Cortex of kidney (tissue), 1 donor: ENCODE measurements at places on chromosomes 3 and 15.

GRCh38 chr3:7684182-7684715 is 817.4 kb upstream of the LMCD1 start:
- DNase-seq: no peak

DNA sequence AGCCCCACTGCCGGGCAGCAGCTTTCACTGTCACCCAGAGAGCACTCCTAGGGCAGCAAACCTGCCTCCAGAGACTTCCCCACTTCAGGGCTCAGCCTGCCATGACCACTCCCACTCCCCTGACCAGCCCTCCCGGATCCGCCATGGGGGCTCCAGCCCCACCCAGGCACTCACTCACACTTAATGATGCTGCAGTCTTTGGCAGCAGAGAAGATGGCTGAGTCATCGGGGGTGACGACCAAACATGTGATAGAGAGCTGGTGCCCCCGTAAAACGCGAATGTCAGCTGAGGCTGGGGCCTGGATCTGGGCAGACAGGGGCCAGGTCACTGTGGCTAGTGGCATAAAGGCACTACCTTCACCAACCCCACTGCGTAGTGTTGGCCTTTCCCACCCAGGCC is 4.7 kb downstream of the RRP9 start:
- DNase-seq: no peak

DNA sequence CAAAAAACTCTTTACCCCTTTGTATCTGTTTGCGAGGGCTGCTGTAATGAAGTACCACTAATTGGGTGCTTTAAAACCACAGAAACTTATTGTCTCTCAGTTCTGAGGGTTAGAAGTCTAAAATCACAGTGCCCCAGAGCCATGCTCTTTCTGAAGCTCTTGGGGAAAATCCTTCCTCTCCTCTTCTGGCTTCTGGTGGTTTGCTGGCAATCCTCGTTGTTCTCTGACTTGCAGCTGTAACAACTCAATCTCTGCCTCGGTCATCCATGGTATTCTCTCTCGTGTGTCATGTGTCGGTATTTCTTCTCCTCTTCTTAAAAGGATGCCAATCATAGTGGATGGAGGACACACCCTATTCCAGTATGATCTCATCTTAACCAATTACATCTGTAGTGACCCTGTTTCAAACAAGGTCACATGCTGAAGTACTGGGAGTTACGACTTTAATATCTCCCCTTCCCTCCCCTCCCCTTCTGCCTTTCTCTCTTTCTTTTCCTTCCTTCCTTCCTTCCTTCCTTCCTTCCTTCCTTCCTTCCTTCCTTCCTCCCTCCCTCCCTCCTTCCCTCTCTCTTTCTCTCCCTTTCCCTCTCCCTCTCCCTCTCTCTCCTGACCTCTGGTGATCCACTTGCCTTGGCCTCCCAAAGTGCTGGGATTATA is 6.5 kb upstream of the ARL8B start:
- no peak for DNase-seq

- DNase-seq: no peak
These were observed 300.7 kb upstream of the SATB1 start for GRCh38 chr3:18725668-18726407.

DNA sequence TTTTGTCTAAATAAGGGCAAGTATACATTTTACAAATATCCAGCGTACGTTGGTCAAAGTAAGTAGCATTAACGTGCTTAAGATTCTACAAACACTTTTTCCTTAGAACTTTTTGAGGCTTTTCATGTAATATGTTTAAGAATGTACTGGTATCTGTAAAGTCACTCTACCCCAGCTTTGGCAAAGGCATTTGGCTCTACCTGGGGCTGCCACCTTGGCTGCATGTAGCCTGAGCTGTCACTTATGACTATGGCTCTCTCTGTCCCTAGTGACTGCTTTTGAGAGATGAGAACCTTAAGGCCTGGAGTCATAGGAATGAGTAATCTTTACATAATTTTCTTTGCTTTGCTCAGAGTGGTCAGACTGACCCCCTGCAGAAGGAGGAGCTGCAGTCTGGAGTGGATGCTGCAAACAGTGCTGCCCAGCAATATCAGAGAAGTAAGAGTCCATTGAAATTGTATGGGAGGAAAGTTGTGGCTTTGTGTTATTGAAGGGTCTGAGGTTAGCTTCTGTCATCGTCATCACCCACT is 61.2 kb downstream of the IQGAP1 start:
- DNase-seq: no peak

- DNase-seq: no peak
These were observed 24.1 kb upstream of the RORA start for GRCh38 chr15:61253186-61253585.

- DNase-seq: no peak
These were observed 21.2 kb downstream of the PRKAR2A start for GRCh38 chr3:48826451-48826850.

GRCh38 chr3:144112036-144112435 is 140.4 kb downstream of the DIPK2A start:
- no peak for DNase-seq

- no peak for DNase-seq
These were observed 146.3 kb downstream of the PLCL2 start for GRCh38 chr3:17030956-17031652.

- no peak for DNase-seq
These were observed 31.4 kb downstream of the HRH1 start for GRCh38 chr3:11185564-11186317.

- no peak for DNase-seq
These were observed 122.3 kb upstream of the NR2E3 start for GRCh38 chr15:71687902-71688508.

DNA sequence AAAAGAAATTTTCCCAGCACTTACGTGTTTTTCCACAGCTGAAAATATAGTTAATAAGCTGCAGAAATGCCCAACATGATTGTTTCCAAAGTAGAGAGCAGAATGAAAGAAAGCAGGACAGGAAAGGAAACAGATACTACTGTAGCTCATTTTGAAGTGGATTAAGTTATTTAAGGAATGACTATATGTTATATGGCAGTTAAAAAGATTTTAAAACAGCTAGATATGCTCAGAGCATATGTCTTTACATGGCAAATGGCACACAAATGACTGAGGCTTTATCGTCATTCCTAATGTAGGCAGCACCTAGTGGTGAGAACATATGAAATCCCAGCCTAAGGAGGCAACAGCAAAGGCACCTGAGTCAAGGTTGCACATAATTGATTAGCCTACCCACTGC is 106.6 kb upstream of the SEMA6D start:
- no peak for DNase-seq

- no peak for DNase-seq
These were observed 1047.3 kb downstream of the MCTP2 start for GRCh38 chr15:95278532-95279245.

- DNase-seq: no peak
These were observed 39.4 kb upstream of the IDH2 start for GRCh38 chr15:90141646-90142045.

GRCh38 chr15:52483707-52484106 is 45.0 kb downstream of the MYO5A start:
- no peak for DNase-seq

DNA sequence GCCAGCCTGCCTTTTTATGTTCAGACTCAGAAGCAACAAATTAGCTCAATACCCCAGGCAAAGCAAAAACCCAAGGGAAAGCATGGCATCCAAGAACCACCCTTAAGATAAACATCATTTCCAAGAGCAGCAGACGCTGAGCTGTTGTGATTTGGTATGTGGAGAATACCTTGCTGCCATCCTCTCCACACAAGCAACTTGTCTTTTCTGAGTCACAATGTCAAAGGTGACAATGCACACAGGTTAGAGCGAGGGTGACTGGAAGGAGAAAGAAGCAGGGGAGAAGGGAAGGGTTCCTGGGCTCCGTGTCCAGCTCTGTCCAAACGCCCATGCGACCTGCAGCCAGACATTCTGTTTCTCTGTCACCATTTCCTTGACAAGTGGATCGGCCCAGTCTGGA is 6.0 kb downstream of the PCSK6 start:
- DNase-seq: no peak

GRCh38 chr3:9188583-9188982 is 60.9 kb downstream of the SRGAP3 start:
- DNase-seq: no peak

DNA sequence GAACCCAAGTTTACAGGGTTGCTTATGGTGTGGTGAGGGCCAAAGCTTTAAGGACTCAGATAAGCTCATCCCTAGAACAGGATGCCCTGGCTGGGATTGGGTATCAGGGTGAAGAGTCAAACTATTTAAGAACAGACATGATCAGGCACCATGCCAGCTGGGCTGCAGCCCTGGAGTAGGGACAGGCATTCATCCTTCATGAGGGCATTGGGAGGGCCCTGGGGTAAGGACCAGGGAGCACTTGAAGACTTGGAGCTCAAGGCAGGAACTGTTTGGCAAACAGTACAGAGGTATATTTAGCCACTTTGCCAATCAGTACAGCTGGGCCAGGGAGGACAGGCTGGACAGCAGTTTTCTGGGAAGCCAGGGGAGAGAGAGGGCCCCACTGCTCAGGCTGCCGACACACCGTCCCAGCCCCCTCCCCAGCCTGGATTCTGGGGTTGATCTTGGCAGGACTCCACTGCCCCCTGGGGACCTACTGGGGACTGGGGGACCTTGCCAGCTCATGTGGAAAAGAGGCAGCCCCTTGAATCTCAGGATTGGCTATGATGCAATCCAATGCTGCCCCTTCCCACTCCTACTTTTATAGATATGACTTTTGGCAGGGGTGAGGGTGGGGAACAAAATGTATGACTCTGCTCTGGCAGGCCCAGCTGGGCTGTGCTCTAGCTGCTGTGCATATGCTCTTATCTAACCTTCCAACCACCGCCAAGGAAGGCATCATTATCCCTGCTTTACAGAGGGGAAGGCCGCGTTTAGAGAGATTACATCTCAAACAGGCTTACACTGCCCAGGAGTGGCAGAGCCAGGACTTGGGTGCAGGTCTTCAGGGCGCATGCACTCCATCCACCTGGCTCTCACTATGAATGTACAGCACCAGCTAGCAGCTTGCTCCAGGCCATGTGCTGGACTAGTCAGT is 2.3 kb downstream of the PLA2G4E start:
- no peak for DNase-seq

GRCh38 chr15:71760852-71761251 is 49.5 kb upstream of the NR2E3 start:
- DNase-seq: no peak

GRCh38 chr3:186254676-186255650 is 107.1 kb downstream of the DGKG start:
- no peak for DNase-seq

DNA sequence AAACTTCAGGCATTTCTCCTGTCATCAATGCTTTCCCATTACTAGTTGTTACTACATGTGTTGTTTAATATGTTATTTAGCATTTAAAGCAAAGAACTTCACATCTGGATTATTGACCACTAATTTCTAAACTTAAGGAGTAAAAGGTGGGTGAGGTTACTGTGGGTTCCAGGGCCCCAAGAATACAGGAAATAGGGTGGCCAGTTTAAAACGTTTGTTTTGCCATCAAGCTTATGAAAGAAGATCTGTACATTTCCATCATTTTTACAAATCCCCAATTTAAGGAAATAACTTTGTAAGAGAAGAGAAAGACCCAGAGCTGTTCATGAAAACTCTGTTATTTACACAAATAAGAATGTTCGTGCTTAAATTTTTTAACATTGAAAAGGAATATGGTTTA is 54.5 kb upstream of the ACKR4 start:
- DNase-seq: no peak

GRCh38 chr15:69631978-69632377 is 179.4 kb downstream of the RPLP1 start:
- DNase-seq: no peak

GRCh38 chr15:70258369-70259027 is 160.8 kb upstream of the TLE3 start:
- DNase-seq: no peak

GRCh38 chr15:69852916-69853315 is 244.8 kb downstream of the TLE3 start:
- no peak for DNase-seq

DNA sequence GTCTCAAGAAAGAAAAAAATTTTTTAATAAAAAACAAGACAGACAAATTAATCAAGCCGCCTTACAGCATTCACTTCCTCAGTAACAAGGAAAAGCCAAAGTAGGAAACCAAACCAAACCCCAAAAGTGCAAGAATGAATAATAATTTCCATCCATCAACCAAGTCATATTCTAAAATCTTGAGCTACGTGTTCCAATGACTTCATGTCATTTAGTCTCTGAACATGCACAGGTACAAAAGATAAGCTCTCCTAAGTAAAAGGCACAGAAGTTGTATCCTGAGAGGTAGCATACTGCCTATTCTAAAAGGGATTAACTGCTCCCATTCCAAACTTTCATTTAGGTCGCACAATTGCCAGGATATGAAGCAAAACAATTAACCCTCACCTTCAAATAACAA is 29.7 kb downstream of the SLC4A7 start:
- DNase-seq: no peak

- no peak for DNase-seq
These were observed 358.6 kb upstream of the ARHGEF26 start for GRCh38 chr3:153762411-153763235.

GRCh38 chr3:48399387-48400172 is 27.6 kb downstream of the FBXW12 start:
- DNase-seq: no peak

DNA sequence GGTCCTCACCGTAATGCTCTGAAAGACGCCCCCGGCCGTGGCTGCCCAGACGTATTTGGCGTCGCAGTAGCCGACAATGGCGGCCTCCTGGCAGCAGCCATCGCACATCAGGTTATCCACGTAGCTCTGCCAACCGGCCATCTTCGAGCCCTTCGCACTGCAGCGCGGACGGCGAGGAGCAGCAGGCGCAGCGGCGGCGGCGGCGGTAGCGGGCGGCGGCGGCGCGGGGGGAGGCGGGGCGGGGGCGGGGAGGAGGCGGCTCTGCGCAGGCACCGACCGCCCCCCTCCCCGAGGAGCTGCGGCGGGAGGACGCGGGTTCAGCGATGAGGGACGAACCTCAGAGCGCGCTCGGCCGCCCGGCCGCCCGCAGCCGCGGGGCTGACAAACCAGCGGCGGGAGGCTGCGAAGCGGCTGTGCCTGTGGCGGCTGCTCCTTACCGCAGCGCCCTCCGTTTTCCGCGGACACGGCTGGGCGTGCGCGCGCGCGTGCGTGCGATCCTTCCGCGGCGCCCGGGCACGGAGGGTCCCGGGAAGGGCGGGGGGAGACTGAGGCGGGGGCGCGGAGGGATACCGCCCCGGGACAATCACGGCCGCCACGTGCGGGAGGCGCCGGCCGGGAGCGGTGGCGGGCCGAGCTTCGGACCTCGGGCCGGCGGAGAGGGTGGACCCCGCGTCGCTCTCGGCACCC is at the start of gene PFN2:
Gene PFN2, minus strand, starts transcription at position 180 of the 687 bp plus-strand sequence. Its CDS starts 39 bp downstream, at position 141.
- no peak for DNase-seq
